Osteoblast (primary cell): ENCODE measurements at places on chromosomes 11 and 22. TPM values are rescaled to one million over a fixed set of nuclear protein-coding genes. Genes with fewer than 3 reads are reported as not detected.
A peak's percentile ranks its signal among the peaks of the same experiment; 100 is the strongest.

The PRR33 gene
- total RNA-seq: not detected in 2 replicates

The GGTLC2 gene
- total RNA-seq: not detected in 2 replicates

The PGA4 gene
- total RNA-seq: not detected in 2 replicates

The PRDM11 gene
- 5.4 and 6.8 TPM in 2 replicates for total RNA-seq

The ELFN2 gene
- total RNA-seq: under 0.01 and 0.29 TPM in 2 replicates

- no peak overlapping the region for H3K27ac ChIP-seq
- no peak overlapping the region for H3K4me3 ChIP-seq
- no peaks in the 10 kb centered on the region for H3K36me3 ChIP-seq
- DNase-seq: no peak
- peaks cover 15% of the 10 kb centered on the region for H3K4me1 ChIP-seq
- H3K27me3 ChIP-seq: no peaks in the 10 kb centered on the region
These were observed 2.1 kb downstream of the C22orf23 start for GRCh38 chr22:37951305-37951704.

- no peak overlapping the region for H3K4me3 ChIP-seq
- no peaks in the 10 kb centered on the region for H3K4me1 ChIP-seq
- DNase-seq: no peak
These were observed 76.8 kb upstream of the SHANK2 start for GRCh38 chr11:71329165-71329510.

DNA sequence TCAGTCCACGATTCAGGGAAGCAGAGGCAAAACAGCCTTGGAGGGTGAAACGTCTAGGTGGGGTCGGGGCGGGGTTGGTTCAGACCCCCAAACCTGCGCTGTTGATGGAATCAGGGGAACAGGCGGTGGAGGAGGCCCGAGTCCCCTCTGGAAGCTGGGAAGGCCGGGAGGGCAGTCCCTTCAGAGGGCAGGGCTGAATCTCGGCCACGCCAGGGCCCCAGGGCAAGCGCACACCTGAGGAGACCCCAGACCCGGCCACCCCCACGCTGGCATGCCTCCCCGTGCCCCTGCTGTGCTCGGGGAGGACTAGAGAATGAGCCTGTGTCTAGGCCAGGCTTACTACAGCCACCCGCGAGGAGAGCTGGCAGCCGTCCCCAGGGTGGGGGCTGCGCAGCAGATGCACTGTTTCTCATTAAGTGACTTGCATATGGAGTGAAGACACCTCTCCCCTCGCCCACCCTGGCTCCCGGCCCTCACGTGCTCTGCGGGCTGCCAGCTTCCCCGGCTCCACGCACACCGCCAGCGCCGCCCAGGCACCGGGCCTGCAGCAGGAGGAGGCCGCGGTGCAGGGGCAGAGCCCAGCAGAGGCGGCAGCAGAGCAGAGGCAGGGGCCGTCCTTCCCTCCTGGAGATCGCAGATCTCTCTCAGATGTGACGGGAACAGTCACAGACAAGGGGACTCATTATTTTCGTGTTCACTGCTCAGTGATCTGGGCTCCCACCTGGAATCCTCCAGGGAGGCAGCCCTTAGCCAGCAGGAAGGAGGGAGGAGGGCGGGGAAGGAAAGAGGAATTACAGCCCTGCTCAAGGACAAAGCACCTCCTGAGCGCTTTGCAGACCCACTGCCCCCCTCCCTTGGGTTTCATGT, 47.1 kb upstream of the OPCML start:
- H3K4me3 ChIP-seq: no peak overlapping the region
- no peaks in the 10 kb centered on the region for H3K36me3 ChIP-seq
- H3K27ac ChIP-seq: no peak overlapping the region
- no peaks in the 10 kb centered on the region for H3K4me1 ChIP-seq

GRCh38 chr11:126100716-126101115, 38.0 kb upstream of the CDON start:
- peaks cover 4% of the 10 kb centered on the region for H3K4me1 ChIP-seq
- no peaks in the 10 kb centered on the region for H3K27me3 ChIP-seq
- no peaks in the 10 kb centered on the region for H3K36me3 ChIP-seq
- H3K27ac ChIP-seq: no peak overlapping the region
- no peak for DNase-seq

GRCh38 chr11:76597533-76598425, 72.8 kb downstream of the LRRC32 start:
- no peak overlapping the region for H3K4me3 ChIP-seq
- H3K27ac ChIP-seq: no peak overlapping the region
- no peaks in the 10 kb centered on the region for H3K36me3 ChIP-seq
- no peaks in the 10 kb centered on the region for H3K27me3 ChIP-seq

DNA sequence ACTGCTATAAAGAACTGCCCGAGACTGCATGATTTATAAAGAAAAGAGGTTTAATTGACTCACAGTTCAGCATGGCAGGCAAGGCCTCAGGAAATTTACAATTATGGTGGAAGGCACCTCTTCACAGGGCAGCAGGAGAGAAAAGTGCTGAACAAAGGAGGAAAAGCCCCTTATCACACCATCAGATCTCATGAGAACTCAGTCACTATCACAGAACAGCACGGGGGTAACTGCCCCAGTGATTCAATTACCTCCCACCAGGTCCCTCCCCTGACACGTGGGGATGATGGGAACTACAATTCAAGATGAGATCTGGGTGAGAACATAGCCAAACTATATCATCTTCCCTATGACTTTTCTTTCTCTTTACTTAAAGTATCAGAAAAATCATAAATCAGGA, 104.0 kb upstream of the SYN3 start:
- no peak for DNase-seq
- H3K27ac ChIP-seq: no peak overlapping the region
- no peaks in the 10 kb centered on the region for H3K36me3 ChIP-seq
- no peaks in the 10 kb centered on the region for H3K4me1 ChIP-seq
- H3K27me3 ChIP-seq: no peaks in the 10 kb centered on the region

GRCh38 chr22:29701155-29701999, 18.4 kb upstream of the CABP7 start:
- peak; percentile 65 for DNase-seq
- H3K4me1 ChIP-seq: peaks cover 23% of the 10 kb centered on the region
- H3K4me3 ChIP-seq: no peak overlapping the region
- peaks cover 13% of the 10 kb centered on the region for H3K27me3 ChIP-seq
- H3K27ac ChIP-seq: no peak overlapping the region

- H3K36me3 ChIP-seq: no peaks in the 10 kb centered on the region
- no peak overlapping the region for H3K4me3 ChIP-seq
- no peaks in the 10 kb centered on the region for H3K27me3 ChIP-seq
- DNase-seq: peak; percentile 92
- H3K4me1 ChIP-seq: peaks cover 15% of the 10 kb centered on the region
- H3K27ac ChIP-seq: peak overlapping the region; percentile 78
These were observed 52.7 kb upstream of the CCND1 start for GRCh38 chr11:69588270-69588669.

DNA sequence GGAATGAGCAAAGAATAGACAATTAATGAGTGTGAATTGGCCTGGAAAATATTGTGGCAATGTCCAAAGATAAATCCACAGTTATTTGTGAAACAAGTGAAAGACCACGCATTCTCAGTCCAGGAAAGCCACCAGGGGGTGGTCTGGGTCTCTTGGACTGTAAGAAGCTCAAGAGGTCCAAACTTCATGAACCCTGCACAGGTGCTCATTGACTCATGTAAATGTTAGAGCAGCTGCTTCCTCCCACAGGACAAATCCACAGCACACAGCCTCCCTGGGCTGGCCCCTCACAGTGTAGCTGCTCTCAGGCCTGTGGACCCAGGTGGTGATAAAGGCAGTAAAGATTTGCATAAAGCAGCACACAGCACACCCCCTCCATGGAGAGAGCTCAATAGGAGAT, 114.0 kb downstream of the ZNF280B start:
- H3K4me1 ChIP-seq: peaks cover 15% of the 10 kb centered on the region
- H3K36me3 ChIP-seq: no peaks in the 10 kb centered on the region
- H3K27ac ChIP-seq: no peak overlapping the region
- no peak overlapping the region for H3K4me3 ChIP-seq

DNA sequence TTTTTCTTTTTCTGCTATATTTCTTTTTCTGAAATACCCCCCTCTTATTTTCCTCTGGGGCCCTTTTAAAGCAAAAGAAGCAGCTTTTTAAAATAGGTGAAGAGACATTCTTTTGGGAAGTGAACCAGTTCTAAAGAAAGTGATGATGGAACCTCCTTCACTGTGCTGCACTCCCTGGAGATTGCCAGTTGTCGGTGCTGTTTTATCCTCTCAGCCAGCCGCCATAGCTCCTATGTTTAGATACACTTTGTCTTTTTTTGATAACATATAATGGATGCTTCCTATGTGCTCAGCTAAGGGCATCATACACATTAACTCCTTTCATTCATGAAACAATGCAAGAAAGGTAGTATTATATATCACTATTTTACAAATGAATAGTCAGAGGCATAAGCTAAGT, 14.0 kb downstream of the CFAP300 start:
- no peaks in the 10 kb centered on the region for H3K27me3 ChIP-seq
- H3K4me1 ChIP-seq: no peaks in the 10 kb centered on the region
- no peak overlapping the region for H3K27ac ChIP-seq
- peak; percentile 22 for DNase-seq
- peaks cover 7% of the 10 kb centered on the region for H3K36me3 ChIP-seq
